ENCODE measurements at places on chromosomes 7 and 10.

DNA sequence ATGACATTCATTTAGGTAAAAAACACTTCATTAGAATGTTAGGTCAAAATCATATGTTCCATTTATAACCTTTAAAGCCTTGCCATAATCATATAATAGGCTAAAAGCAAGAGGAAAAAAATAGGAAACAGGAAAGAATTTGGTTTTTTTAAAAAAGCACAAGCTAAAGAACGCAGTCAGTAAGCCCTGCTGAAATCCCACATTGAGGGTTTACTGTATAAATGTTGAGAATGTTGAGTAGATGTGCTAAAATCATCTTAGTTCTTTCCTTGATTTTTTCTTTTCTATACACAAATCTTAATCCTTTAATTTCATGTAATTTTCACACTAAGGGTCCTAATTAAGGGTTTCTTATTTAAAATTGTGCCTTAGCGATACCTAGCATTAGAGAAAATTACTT is 133.0 kb downstream of the TSPAN12 start:
- no peak for DNase-seq

DNA sequence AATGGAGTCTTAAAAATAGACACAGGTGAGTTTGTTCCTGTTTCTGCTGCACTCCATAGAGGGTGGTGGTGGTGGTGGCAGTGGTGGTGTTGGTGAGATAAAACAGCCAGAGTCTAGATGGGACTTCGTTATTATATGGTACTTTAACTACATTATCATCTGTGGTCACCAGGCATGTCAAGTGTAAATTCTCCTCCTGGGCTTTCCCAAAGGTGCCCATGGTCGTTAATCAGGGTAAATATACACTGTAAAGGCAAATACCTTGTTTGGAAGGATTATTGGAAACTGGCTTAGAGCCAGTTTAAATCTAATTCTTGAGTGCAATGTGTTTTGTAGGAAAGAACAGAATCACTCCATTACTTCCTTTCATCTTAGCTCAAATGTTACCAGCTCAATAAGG is 21.5 kb upstream of the COMMD3 start:
- DNase-seq, result no peak

- no peak for DNase-seq
Observed at GRCh38 chr7:88200789-88201188, 19.0 kb downstream of the SRI start.

GRCh38 chr7:92421676-92422435 is 25.4 kb upstream of the GATAD1 start:
- DNase-seq, result no peak

- DNase-seq, result no peak
Observed at GRCh38 chr7:27178366-27178765, 4.2 kb upstream of the HOXA10 start.

DNA sequence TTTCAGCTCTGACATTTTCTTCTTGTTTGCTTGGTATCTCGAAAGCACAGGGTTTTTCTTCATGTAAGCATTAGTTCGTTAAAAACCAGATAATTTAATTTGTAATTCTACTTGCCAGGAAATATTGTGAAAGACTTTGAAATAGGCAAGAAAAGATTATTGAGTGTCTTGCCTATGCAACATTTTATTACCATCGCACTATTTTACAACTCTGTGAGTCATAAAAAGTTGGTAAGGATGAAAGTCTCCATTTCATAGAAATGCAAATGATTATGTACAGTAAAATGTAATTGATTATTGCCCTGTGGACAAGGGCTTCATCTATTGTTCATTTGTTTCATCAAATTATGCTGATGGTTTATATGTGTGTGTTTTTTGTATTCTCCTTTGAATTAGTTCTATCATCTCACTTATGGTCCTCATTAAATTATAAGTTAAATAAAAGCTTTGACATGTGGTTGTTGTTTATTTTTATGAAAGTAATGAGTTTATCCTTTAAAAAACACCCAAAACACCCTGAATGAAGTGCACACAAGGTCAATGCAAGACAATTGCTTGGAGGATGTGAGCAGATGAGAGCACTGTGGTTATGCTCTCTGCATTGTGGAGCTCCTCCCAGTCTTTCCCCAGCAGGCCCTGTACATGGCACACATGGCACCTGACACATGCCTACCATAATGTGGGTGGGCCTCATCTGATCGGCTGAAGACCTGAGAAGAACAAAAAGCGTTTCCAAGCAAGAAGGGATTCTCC is 230.8 kb downstream of the CXCL12 start:
- DNase-seq, result no peak

DNA sequence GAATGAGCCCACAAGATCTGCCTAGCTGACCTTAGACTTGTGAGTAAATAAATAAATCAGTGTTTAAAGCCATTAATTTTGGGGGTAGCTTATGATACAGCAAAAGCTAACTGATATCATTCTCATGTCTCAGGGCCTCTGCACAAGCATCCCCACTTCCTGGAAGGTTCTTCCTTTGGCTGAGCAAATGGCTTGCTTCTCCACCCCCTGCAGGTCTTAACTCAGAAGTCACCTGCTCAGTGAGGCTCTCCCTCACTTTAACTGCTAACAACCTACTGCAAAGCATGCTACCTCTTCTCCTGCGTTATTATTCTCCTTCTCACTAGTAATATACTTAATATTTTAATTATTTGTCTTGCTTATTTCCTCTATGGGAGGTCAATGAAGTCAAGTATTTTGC is 167.3 kb downstream of the TPK1 start:
- no peak for DNase-seq

DNA sequence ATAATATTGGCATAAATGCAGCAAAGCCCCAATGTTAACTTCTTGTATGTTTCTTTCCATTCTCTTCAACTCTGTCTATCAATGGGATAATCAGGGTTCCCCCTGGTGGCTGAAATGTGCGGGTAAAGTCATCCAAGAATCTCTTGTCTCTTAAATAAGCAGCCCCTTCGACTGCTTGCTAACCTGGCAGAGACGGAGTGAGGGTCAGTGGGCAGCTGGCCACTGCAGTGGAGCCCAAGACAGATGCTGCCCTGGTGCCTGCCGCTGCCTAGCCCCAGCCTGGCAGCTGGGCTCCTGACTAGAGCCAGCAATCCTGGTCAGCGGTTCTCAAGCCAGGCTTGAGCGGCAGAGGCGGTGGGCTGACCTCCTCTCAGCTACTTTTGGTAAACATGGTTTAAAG is 248.9 kb downstream of the COBL start:
- peak; percentile 40 for DNase-seq

DNA sequence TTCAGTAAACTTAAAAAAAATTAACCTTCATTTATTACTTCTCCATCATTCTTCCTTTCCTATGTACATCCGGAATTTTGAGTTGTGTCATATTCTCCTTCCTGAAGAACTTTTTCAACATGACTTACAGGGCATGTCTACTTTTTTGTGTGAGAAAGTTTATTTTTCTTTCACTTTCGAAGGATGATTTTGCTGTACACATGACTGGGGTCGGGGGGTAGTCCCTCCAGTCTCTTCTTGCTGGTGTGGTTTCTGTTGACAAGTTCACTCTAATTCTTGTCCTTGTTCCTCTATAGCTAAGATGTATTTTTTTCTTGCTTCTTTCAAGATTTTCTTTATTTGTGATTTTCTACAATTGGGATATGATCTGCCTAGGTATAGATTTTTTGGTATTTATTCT is 55.8 kb downstream of the INPP5A start:
- DNase-seq, result peak; percentile 21

DNA sequence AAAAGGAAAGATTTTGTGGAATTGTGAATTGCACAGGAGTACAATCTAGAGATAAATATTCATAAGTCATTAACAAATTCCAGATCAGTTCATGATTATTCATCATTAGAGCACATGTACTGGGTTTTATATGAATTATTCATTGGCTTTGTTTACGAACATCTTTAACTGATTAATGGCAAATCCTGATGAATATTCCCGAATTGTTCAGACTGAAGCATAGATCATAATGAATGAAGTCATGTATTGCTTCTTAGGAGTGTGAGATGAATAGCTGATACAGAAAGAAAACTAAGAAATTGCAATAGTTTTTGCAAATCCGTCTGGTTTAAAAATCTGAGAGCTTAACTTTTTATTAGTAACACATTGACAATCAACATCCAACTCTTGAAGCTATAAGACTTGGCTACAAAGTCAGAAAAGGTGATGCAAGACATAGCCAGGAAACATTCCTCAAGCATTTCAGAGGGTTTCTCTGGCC is 183.6 kb upstream of the DGKB start:
- DNase-seq, result no peak

GRCh38 chr7:71171476-71171875 is 39.5 kb downstream of the GALNT17 start:
- DNase-seq, result no peak

DNA sequence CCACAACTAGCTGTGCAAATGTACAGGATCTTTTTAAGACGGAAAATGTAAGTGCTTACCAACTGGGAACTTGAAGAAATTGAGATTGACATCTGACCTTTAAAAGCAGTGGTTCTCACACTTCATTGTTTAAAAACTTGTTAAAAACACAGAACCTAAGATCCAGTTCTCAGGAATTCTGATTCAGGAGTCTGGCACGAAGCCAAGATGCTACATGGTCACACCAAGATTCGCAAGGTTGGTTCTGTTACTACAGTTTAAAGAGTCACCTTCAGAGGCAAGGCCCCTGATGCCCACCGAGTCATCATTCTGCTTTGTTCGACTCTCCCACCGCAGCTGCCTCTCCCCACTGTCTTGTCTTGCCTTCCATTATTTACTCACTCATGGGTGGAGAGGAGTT is 113.3 kb downstream of the GLI3 start:
- no peak for DNase-seq

DNA sequence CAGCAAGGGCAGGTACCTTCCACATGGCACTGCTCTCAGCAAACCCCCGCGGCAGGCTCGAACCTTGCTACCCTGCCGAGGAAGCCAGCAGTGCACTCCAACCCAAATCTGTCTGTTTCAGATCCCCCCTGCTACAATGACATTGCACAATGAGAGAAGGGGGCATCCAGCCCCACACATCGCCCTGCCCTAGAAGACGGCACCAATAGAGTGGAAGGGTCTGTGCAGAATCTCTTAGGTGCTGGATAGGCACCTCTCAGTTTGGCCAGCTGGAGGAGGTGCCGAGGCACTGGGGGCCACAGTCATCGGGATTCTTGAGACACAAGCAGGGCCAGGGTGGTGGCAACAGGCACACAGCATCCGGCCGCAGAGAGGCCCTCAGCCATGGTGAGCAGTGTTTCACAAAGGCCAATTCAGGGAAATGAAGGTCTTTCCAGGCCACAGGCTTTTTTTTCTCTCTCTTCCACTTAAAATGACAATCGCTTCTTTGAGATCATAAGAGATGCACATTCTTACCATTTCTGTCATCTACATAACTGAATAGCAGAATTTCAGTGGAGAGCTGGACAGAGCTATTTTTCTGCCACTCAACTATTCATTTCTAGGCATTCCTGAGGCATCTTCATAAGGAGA is 281.3 kb downstream of the TNS3 start:
- no peak for DNase-seq

DNA sequence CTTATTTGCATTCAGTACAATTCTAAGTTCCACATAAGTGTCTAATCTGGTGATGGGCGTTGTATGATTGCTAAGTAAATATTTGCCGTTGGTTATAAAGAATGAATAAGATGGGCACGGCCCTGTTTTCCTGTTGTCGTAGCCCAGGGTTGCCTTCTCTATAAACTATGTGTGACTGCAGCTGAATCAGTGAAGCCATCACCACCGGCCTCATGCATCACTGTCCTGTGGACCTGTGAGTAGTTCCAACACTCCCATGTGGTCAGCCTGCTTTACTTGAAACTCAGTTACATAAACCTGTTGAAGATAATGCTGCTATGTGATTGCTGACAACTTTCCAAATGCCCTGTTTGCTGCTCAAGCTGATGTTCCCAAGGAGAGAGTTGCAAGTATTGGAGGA is 21.6 kb upstream of the KLF6 start:
- peak; percentile 57 for DNase-seq

DNA sequence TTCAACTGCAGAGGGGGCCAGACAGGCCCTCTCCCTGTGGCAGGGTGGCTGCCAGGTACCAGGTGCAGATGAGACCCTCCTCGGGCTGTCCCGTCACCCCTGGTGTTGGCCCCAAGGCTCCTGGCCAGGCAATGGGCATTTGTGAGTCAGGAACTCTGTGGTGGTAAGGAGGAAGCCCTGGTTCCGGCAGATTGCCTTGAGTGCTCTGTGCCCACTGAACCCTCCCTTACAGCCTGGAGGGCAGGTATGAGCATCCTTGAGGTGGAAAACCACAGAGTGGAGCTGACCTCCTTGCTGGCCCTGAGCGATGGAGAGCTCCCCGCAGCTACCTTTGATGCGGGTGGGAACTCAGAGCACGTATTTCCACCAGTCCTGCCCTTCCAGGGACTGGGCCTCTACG is 2.0 kb downstream of the PAOX start:
- no peak for DNase-seq

GRCh38 chr7:90846192-90846591 is 250.1 kb downstream of the CDK14 start:
- DNase-seq, result no peak

- no peak for DNase-seq
Observed at GRCh38 chr10:119807960-119808697, 64.5 kb downstream of the MCMBP start.

DNA sequence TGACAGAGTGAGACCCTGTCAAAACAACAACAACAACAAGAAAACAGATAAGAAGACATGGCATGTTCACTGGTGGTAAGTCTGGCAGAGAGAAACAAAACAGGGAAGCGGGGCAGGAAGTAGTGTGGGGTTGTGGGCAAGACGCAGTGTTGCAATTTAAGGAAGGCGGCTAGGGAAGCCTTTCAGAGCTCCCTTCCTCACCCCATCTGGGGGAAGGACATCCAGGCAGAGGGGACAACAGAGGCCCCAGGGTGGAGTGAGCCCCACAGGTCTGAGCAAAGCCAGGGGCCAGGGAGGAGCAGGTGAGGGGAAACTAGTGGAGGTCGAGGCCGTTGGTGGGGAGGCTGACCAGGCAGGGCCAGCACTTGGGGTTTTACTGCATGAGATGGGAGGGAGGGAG is 16.8 kb downstream of the LAT2 start:
- DNase-seq, result no peak

GRCh38 chr10:69800109-69800508 is 1.6 kb upstream of the COL13A1 start:
- DNase-seq, result no peak

GRCh38 chr7:136087881-136088280 is 110.7 kb upstream of the MTPN start:
- DNase-seq, result no peak

DNA sequence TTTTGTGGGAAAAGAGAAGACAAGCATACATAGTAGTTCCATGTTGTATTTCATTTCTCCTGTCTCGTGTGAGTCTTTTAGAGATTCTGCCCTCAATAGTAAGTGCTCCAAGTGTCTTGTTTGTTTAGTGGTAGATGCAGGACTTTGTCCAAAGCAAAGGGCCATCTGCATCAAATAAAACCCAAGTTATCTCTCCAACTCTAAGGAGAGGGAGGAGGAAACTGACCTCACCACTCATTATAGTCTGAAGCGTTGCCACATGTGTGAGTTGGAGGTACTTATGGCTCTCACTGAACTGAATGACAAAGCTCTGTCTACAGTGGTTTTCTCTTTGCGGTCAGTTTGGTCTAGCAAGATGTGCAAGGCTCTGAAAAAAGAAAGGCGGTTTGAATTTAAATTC is 272.6 kb downstream of the DOCK4 start:
- DNase-seq, result no peak
